Caudate nucleus (tissue), 63 donors: ENCODE measurements at places on chromosomes 7 and 10.

GRCh38 chr10:114526504-114527238, 122.4 kb upstream of the AFAP1L2 start:
- peak; percentile 64 for DNase-seq

- DNase-seq: no peak
Measured at GRCh38 chr7:14478834-14479510, 423.6 kb downstream of the DGKB start.

GRCh38 chr10:132891368-132891767, 51.0 kb downstream of the CFAP46 start:
- no peak for DNase-seq

- no peak for DNase-seq
Measured at GRCh38 chr7:97844036-97844435, 28.2 kb downstream of the ASNS start.

DNA sequence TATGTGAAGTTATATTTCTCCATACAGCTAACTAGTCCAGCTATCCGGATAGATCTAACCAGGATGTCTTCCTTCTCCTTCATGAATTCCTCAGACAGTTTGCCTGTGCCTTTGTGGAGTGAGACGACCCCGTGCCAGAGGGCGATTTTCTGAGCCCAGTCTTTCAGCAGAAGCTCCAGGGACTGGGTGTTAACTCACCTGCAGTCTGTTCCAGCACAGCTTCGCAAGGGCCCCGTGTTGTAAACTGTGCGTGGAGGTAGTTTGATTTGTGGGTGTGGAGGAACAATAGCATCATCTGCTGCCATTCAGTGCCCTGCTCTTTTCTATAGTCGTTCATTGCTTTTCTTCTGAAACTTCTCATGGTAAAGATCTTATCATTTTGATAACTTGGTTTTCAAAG, 103.8 kb downstream of the INPP5A start:
- DNase-seq: no peak

- no peak for DNase-seq
Measured at GRCh38 chr7:1946773-1947450, 276.8 kb downstream of the ELFN1 start.

DNA sequence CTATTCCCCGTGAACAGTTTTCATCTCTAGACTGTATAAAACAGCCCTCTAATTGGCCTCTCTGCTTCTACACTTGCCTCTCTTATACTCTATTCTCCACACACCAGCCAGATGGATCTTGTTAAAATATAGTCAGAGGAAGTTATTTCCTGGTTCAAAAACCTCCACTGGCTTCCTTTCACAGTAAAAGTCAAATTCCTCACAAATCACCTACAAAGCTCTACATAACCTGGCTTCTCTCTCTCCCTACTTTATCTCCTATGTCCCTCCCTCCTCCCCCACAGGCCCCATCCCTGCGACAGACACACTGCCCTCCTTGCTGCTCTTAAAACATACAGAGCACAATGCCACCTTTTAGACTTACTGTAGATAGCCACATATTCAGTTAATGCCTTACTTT, 60.1 kb downstream of the TPK1 start:
- DNase-seq: no peak

- DNase-seq: no peak
Measured at GRCh38 chr10:43350156-43350555, 21.3 kb upstream of the FXYD4 start.
